Right renal cortex interstitium (tissue), 3 donors: ENCODE measurements at places on chromosomes 6 and 20. TPM values are rescaled to one million over a fixed set of nuclear protein-coding genes. Genes with fewer than 3 reads are reported as not detected.

Gene RAMACL
- 0.26 TPM for polyA plus RNA-seq

GRCh38 chr6:125818772-125819260 lies 28.1 kb downstream of the NCOA7 start:
- DNase-seq = no peak

DNA sequence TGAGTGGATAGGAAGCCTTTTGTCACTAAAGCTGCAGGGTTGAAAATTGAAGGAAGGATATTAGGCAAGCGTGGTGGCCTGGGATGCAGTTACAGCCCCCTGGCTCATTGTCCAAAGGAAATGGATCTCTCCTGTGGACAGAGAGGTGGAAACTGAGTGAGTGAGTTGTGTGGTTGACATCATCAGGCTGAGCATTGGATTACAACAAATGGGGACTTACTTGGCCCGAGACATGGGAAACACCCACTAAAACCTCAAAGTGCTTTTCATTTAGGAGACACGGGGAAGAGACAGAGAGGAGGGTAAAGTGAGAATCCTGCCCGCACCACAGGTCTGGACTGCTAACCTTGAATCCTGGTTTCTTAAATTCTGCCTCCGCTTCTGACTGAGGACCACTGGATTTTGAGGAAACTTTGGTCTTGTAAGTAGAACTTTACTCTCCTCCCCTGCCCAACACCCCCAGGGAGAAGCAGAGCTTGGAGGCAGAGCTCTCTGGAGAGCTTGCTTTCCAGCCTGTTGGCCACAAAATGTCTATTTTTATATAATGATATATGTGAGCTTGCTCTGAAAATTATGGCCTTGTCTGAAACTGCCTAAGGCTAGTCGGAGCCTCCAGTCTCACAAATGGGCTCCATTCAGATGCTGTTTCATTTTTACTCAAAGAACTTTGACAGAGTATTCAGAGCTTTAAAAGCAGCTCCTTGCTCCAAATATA lies at the start of gene PKIG:
Gene PKIG, plus strand, starts transcription at position 269 of the 715 bp plus-strand sequence. CDS start 31,978 bp downstream, outside the sequence.
- DNase-seq = no peak

DNA sequence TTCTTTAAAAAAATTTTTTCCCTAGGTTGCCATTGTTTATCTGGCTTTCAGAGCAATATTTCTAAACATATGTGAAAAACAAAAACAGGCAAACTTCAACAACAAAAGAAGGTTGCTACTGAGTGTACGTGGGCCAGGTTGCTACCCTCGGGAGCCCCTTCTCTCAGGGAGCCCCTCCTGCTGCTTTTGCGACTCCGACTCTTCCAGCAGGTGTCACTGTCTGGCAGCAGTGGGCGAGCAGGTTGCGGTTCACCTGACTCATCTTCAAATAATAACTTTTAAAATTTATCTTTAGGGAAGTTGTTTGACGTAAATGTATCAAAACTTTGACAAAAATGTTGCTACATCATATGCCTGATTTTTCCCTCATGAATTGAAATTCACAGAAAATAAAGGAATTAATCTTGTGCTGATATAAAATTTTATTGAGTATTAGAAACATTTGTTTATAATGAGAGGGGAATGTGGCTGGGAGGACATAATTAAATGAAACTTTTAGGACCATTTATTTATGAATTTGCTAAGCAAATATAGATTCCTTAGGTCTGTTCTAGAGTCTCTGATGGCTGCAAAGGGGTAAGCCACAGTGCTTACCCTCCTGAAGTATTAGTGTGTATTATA lies 138.8 kb downstream of the HIVEP1 start:
- DNase-seq = no peak

Gene SOX18
- polyA plus RNA-seq = 9.0 TPM

DNA sequence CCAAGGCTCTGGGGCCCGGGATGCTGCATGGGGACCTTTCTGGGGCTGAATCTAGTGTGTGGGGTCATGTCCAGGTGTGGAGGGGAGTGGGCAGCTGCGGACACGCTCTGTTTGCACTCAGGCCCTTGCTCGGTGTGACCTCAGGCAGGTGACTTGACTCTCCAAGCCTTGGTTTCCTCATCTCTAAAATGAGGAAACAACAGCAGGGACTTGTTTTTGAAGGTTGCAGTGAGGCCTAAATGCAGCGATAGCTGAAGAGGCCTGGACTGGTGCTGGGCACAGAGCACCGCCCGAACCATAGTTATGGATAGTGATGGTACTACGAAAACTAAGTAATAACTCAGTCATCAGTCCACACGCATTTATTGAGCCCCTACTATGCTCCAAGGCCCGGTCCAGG lies 91.8 kb downstream of the NOL4L start:
- DNase-seq = no peak

Gene SEMG1
- polyA plus RNA-seq = not detected

DNA sequence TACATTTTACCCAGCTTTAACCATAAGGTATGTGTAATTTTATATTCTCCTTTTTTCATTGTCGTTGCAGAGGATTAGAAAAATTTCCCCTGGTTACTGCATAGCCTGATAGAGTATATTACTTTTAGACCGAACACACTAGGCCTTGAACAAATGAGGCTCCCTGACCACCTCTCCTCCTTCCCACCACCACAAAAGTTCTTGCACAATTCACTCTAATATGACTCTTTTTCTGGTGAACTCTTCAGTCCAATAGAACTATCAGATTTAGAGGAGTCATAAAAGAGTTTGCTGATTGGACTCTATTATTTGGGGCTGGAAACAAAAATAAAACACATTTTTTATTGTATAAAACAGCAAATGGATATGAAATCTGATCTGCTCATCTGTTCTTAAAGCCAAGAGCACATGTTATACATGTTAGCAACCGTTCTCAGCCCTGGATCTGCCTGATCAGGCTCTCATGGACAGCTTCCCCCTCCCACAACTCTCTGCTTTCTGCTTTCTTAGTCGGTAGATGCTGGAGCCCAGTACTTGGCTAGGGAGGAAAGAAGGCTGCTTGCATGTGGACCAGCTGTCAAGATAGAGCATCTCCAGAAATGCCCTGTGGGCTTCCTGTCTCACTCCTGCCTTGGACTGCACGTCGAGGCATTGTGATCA lies 83.5 kb downstream of the CD164 start:
- no peak for DNase-seq

GRCh38 chr20:47358672-47359529 lies 2.4 kb upstream of the ZMYND8 start:
- DNase-seq = no peak

GRCh38 chr6:56613247-56613851 lies 29.3 kb downstream of the DST start:
- DNase-seq = no peak

Gene RBPJL
- not detected for polyA plus RNA-seq
